Cardiac atrium fibroblast (primary cell): ENCODE measurements at places on chromosomes 1 and 21. TPM values are rescaled to one million over a fixed set of nuclear protein-coding genes. Genes with fewer than 3 reads are reported as not detected.

KRTAP10-8 gene
- not detected in 2 replicates for total RNA-seq

OLIG1 gene
- not detected in 2 replicates for total RNA-seq

OXCT2 gene
- total RNA-seq = 2.2 and 2.4 TPM in 2 replicates

OR10Z1 gene
- total RNA-seq = not detected in 2 replicates

LRRC41 gene
- 95.3 and 121 TPM in 2 replicates for total RNA-seq
